Stimulated activated CD8-positive, alpha-beta memory T cell treated with anti-CD3 and anti-CD28 coated beads, Interleukin-15, amount 100 ng/mL, for 24 hours (primary cell): ENCODE measurements at places on chromosomes 11 and 22.

DNA sequence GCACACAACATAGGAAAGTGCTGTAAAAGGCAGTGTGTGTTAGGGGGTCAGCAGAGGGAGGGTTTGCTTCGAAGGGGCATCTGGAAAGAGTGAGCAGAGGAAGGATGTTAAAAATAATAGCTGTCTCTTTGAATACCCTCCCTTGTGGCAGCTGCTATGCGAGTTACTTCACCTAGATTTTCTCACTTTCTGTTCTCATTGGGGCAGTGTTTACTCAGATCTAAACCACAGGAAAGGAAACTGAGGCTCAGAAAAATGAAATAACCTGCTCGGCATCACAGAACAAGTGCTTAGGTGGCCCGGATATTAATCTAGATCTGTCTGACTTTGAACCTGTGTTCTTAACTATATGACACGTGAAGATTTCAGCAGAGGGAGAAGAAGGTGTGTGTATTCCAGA, 125.3 kb downstream of the C11orf91 start:
- DNase-seq: no peak

DNA sequence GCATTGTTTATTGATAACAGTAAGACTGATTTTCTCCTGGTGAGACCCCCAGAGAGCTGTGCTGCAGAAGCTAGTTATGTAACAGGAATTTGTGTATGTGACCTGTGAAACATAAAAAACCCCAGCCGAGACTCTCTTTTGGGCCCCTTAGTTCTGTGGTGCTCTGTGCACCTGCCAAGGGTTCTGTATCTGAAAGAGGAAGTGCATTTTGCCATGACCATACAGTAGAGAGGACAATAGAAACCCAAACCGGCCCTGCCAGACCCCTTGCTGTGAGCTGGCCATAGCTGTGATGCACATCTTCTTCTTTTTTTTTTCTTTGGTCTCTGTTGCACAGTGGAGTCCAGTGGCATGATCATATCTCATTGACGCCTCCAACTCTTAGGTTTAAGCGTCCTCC, 31.4 kb upstream of the APOL5 start:
- no peak for DNase-seq

DNA sequence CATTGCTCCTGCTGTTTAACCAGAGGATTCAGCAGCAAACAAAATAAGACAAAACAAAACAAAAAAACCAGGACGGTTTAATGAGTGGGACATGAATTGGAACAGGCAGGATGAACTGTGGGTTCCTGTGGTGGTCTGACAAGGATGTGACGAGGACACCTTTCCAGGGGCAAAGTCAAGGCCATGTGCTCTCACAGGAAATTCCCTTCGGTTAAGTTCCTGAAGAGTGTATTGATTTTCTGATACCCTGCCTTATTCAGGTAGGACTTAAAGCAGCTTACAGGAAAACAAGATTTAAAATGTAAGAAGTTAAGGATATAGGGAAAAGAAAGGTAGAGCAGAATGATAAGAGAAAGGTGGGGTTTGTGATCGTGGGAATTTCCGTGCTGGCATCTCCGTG, 8.5 kb upstream of the PLET1 start:
- DNase-seq: no peak

- no peak for DNase-seq
Measured at GRCh38 chr22:46247443-46247975, 2.6 kb downstream of the CDPF1 start.

DNA sequence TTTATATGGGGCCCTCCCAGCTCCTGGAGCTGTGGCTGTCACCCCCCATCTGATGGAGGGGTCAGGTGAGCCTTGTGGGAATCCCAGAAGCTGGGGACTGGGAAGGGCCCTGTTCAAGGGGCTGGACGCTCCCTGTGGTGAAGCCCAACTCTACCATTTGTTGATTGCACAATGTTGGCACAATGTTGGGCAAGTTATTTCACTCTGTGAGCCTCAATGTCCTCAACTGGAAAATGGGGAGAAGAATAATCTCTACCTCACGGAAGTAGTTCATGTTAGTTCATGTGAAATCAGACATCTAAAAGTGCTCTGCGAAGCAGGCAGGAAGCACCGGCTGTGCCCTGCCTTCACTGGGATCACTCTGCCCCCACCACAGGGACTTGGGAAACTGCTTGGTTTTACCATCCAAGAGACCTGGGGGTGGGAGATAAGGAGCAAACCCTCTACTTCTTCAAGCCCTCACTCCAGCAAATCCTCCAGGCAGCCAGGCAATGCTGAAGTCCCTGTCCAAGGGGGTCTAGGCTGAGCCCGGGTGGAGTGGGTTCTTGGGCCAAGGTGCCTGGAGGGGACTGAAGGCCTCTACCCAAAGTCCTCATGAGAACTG, 715 bp upstream of the PRR5 start:
- DNase-seq: no peak

DNA sequence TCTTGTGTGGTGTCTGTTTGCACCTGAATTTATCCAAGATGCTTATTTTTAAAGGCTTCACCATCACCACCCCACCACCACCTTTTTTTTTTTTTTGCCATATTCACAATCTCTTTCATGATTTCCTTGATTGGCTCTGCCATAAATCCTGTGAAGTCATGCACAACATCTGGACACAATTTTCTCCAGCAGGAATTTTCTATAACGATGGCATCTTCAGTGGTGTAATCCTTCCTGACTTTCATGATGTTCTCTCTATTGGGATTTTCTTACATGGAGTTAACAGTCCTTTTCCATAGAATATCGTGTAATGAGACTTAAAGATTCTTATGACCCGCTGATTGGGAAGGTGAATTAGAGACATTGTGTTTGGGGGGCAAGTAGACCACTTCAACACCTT, 17.8 kb downstream of the ZFP91 start:
- DNase-seq: no peak

DNA sequence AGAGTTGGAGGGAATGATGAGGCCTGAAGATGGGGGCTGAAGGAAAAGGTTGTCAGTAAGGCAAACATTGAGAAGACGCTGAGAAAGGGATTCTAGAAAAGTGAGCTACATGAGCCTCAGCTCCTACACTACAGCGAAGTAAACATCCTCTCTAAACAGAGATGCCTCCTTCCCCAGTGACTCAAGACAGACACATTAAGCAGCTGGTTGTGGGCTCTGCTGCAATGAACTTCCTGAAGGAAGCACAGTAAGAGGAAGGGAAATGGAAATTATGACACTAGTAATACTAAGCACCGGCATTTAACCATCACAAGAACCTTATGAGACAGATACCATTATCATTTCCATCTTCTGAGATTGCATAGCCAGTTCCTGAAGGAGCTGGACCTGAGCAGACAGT, 190.5 kb downstream of the C11orf87 start:
- DNase-seq: no peak
